ENCODE measurements at places on chromosomes 7 and 10.

DNA sequence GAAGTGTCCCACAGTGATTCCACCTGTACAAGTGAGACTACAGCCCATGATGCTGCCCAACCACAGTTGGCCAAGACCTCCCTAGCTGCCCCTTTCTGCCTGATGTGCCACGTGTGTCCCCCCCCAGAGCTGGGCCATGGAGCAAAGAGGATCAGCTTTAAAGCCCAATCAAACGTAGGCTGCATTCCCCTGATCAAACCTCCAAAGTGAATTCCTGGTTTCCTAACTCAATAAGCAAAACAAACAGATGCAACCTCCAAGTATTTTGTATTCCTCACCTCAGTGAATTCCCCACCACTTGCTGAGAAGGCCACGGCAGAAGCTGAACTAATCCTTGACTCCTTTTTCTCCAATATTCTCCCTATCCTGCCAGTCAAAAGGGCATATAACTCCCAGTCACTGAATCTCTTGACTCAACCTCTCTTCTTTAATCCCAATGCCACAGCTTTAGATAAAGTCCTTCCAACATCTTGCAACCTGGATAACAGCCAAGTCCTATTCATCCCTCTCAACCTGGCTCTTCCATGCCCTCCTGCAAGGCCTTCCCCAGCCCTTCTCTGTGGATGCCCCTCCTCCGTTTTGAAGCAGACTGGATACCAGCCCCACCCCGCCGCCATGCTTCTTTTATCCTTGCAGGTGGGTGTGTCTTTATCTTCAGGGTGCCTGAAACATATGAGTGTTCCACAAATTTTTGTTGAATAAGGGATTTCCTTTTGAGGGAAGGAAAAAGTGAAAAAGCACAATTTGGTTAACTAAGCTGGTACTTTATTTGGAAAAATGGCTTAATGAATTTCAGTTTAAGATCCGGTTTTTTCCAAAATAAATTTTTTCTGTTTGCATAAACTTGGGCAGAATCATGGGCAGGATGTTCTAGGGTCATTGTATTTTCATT, 285.2 kb upstream of the MKLN1 start:
- no peak for DNase-seq

DNA sequence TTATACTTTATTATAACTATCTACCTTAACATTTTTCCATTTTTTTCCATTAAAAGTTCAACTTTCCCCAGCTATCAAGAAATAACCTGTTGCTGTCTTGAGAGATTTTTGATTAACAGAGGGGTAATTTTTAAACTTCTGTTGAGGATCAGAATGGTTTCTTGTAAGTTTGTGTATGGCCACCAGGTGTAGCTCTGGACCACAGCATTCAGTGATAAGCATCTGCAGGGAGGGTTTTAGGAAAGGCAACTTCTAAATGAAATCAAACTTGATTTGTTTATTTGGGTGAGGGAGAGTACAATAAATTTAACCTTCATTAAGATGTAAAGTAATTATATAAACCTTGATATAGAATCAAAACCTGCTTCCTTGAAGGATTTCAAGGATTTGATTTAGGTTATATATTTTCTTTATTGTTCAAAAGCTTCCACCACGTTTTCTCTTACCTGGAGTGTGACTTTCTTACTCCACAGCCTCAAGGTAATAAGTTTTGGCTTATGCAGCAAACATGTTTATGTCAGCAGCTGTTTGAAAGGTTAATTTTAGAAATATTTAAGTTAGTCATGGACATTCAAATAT, 153.3 kb downstream of the STK31 start:
- DNase-seq, result peak; percentile 44

DNA sequence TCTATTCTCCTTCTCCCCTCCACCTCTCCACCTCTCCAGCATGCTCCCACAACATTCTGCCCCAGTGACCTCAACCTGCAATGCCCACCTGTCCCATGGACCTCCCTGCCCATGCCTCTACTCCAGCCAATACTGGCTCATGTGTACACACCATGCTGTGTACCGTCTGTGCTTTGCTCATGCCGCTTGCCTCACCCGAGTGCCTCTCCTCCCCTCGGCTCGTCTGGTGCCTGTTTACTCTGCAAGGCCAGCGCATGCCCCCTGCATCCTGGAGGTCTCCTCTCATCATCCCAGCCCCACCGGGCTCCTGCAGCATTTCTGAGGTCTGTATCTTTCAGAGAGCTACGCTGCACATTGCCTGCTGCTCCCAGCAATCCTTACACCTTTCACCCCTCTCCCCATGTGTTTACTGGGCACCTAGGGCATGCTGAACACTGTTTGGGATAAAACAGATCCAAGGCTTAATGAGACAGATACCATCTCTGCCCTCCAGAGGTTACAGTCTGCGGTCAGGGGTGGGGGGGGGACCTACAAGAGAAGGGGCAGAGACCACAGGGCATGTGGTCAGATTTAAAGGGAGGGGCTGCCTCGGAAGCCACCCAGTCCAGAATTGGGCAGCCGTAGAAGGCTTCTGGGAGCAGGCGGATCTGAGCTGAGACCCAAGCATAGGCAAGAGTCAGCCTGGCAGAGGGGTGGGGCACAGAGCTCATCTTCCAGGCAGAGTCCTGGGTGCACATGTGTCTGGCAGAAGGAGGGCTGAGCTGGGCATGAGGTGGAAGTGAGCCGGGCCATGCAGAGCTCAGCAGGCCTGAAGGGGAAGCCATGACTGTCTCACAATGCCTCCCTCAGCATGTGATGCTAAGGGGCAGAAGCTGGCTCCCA, 29.6 kb upstream of the PSAP start:
- DNase-seq, result no peak

GRCh38 chr7:157610671-157611295, 274.0 kb downstream of the DNAJB6 start:
- DNase-seq, result no peak

DNA sequence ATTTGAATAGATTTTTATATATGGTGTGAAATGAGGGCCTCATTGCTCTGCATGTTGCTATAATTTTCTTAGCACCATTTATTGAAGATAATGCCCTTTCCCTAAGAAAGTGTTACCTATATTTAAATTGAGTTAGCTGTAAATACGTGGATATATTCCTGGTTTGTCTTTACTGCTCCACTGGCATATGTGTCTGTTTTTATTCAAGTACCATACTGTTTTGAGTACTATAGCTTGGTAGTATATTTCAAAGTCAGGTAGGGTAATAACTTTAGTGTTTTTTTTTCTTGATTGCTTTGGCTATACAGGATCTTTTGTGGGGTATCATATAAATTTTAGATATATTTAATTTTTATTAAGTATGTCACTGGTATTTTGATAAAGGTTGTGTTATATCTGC, 31.4 kb downstream of the ZNF273 start:
- no peak for DNase-seq

- DNase-seq, result no peak
Measured at GRCh38 chr10:42987121-42987541, 89.7 kb upstream of the RET start.

GRCh38 chr7:159027056-159027788, 117.4 kb downstream of the VIPR2 start:
- DNase-seq, result no peak

GRCh38 chr10:28090506-28090905, 91.6 kb upstream of the ODAD2 start:
- DNase-seq, result no peak

- no peak for DNase-seq
Measured at GRCh38 chr10:85607043-85607695, 759.4 kb downstream of the GRID1 start.
